PC-3 (cell line): ENCODE measurements at places on chromosomes 5 and 9.

GRCh38 chr5:58156973-58157701, 302.7 kb downstream of the PLK2 start:
- DNase-seq, result no peak

GRCh38 chr5:122967625-122968024, 68.9 kb downstream of the PPIC start:
- DNase-seq, result no peak

- DNase-seq, result peak; percentile 96
Observed at GRCh38 chr9:100428871-100429654, 2.1 kb downstream of the MSANTD3 start.

DNA sequence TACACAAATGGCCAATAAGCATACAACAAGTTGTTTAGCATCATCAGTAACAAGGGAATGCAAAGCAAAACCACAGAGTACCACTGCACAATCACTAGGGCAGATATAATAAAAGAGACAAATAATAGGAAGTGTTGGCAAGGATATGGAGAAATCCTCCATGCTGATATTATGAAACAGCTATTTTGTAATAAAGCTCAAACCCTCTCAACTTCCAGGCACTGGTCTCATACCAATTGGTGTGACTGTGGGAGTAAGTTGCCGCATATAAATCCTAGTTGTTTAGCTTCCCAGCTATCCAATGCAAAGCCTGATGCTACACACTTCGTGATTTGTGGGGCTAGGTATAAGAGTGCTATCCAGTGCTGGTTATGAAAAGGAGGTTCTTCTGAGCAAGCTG, 88.6 kb downstream of the SMIM23 start:
- DNase-seq, result no peak

- DNase-seq, result peak; percentile 39
Observed at GRCh38 chr5:158039911-158040347, 181.0 kb upstream of the CLINT1 start.

DNA sequence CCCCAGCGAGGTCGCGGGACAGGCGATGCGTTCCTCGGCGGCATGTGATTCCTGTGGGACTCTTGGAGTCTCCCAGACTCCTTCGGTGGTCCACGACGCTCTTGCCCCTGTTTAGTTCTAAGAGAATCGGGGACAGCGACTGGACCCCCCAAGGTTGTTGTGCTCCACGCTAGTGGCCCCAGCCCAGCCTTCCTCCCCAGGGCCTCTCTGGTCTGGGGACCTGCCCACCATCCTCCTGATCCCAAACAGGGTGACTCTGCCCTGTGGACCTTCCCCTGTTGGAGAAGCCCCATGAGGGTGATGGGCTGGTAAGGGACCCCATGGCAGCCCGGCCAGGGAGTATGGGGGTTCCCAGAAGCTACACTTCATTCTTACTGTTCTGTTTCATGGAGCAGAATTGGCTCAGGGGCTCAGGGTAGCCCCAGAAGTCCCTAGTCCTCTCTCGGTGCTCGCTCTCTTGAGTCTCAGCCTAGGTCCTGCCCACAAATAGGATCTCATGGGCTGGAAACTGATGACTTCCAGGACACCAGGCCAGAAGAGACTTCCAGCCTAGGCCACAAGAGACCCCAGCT, 880 bp downstream of the CARD19 start:
- DNase-seq, result no peak

DNA sequence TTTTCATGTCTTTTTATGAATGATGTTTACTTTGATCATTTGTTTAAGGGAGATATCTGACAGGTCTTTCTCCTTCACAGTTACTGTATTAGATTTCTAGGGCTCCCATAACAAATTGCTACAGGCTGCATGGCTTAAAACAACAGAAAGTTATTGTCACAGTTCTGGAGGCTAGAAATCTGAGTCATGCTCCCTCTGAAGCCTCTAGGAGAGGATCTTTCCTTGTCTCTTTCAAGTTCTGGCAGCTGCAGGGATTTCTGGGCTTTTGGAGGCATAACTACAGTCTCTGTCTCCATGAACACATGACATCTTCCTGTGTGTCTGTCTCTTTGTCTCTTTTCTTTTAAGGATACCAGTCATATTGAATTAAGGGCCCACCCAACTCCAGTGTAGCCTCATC, 557.3 kb upstream of the SEMA6A start:
- no peak for DNase-seq

DNA sequence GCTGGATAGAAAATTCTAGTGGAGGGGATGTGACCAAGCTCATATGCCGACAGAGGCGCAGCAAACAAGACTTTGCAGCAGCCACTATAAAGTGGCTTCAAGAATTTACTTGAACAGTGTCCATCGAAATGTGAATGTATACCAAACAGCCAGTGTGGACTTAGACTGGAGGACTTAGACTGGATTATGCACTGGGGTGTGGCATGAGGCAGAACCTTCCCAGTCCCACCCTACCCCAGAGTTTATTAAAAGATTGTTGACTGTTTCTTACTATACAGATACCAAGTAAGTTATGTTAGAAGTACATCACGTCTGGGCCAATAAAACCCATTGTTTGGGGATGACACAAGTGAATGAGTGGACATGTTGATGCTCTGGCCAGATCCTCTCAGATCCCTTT, 561.3 kb upstream of the KLF4 start:
- DNase-seq, result peak; percentile 31

DNA sequence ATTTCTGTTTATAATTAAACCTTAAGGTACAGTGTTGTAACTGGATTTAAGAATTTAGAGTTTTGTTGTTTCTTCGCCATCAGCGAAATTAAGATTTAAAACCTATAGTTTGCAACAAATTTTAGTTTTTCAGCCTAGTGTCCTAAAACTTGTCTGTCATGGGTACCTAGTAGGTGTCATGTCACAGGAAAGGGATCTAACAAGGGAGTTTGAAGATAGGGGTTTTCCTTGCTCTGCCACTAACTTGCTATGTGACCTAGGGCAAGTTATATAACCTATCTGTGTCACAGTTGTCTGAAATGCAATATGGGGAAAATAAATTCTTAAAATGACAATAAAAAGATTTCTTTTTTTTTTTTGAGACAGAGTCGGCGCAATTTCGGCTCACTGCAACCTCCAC, 9.2 kb upstream of the ABL1 start:
- no peak for DNase-seq

GRCh38 chr5:126416266-126416925, 6.8 kb upstream of the GRAMD2B start:
- peak; percentile 21 for DNase-seq

GRCh38 chr5:125196481-125197111, 450.2 kb upstream of the ZNF608 start:
- no peak for DNase-seq

GRCh38 chr5:128477944-128478343, 60.1 kb downstream of the FBN2 start:
- no peak for DNase-seq

DNA sequence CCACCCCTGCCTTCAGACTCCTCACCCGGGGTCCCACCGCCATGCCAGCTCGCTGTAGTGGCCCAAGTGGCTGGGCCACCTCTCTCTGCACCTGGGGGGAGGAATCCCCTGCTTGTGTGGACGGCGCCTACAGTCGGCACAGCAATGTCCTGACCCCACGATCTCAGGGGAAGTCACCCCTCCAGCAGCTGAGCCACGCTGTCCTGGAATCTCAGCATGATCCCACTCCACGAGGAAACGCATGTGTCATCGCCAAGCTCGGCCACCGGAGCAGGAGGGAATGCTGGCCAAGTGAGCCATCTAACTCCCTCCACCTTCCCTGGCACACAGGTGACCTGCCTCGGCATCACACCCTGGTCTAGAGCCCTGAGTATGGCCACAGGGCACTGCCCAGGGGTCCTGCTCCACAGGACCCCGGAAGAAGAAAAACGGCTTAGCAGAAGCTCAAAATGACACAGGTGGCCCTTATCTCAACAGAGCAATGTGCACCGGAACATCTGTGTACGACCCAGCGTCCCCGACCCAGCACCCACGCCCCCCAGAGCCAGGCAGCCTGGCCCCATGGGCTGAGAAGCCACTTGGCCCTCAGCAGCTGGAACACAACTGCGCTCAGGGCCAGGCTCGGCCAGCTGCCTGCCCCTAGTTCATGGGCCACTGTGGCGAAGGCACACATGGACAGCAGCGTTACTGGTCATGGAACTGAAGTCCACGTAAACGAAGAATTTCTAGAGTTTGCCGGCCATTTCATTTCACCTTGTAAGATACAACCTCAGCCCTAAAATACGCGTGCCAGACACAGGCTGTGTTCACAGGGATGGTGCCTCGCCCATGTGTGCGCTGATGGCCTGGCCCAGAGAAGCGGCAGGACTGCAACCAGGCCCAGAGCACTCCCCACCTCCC, 23.4 kb upstream of the CAMSAP1 start:
- no peak for DNase-seq

DNA sequence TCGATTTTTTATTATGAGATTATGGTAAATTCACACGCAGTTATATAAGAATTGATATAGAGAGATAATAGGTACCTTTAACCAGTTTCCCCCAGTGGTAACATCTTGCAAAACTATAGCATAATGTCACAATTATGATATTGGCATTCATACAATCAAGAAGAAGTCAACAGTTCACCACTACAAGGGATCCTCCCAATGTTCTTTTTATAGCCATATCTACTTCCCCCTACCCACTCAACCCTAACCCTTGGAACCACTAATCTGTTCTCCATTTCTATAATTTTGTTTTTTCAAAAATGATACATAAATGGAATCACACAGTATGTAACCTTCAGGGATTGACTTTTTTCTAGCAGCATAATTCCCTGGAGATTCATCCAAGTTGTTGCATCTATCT, 9.8 kb downstream of the ACTL7B start:
- DNase-seq, result no peak

DNA sequence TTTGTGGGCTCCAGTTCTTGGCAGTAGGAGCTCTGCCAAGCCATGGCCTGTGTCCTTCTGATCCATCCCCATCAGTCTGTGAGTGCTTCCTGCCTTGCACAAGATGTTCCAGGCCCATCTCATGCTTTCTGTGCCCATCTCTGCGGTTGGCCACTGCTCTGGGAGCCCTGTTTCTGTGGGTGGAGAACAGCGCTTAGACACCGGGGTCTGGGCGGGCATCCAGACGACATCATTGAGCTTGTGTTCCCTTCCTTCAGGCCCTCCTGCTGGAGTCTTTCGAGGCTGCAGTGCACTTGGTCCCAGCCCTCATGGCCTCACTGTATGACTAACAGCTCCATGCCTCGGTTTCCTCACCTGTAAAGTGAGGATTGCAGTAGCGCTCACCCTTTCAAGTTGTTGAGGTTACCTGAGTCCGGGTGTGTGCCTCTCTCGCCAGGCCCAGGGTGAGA, 14.9 kb upstream of the CARD19 start:
- DNase-seq, result no peak

DNA sequence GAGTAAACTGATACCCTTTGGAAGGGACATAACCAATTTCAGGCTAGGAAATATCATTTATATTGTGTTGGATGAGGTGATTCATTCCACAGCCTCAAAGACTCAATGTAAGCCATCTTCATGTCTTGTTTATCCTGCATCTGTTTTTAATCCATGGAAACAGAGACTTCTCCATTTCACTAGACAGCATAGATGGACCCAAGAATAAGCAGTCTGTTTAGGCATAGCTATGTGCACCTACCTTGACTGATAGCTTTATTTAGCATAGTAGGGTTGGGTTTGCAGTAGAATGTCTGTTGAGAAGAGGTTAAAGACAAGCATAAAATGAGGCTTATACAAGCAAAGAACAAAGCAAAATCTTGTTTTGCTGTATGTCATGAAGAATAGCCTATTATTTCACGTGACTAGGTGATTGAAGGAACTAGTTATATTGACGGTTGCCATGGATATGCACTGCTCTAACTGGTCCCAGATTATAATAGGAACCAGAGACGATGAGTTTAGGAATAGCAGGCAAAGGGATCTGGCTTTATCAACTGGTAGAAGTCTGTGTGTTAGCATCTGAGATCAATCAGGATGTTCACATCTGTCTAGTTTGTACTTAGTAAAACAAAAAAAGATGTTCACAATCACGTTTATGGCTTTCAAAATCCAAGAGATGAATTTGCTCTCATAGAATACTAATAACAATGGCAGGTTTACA, 154.8 kb upstream of the KLF9 start:
- no peak for DNase-seq

- DNase-seq, result peak; percentile 86
Observed at GRCh38 chr9:96241391-96241809, 60.6 kb downstream of the HSD17B3 start.

- DNase-seq, result peak; percentile 21
Observed at GRCh38 chr9:23746317-23746716, 79.7 kb downstream of the ELAVL2 start.

DNA sequence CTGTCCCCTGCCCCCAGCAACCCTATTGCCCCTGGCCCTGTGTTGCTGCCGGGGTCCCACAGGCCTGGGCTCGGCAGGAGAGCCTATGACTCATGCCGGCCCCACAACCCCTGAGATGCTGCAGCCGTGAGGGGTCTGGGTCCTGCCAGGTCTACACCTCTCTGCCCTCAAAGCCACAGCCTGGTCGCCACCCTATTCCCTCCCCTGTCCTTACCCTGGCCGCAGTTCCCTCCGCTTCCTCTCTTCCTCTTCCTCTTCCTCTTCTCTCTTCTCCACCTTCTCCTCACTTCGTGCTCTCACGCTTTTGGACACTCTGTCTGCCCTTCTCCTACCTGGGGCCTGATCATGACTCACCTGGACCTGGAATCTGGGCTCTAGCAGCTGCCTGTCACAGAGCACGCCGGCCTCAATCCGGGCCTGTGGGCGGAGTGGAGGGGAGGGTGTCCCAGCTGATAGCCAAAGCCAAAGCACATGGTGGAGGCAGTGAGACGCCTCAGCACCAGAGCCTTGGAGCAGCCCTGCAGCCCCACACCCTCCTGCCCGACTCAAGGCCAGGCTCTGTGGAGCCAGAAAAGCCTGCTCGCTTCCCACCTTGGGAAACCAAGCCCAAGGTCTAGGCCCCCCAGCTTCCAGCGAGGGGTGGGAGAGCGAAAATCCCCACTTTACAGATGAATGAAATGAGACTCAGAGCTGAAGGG, 26.8 kb upstream of the CSF1R start:
- peak; percentile 53 for DNase-seq

- no peak for DNase-seq
Observed at GRCh38 chr9:23644326-23644725, 181.7 kb downstream of the ELAVL2 start.

GRCh38 chr5:178331491-178331996, 98.9 kb upstream of the PHYKPL start:
- peak; percentile 64 for DNase-seq
